ENCODE measurements at places on chromosomes 11 and 22.

DNA sequence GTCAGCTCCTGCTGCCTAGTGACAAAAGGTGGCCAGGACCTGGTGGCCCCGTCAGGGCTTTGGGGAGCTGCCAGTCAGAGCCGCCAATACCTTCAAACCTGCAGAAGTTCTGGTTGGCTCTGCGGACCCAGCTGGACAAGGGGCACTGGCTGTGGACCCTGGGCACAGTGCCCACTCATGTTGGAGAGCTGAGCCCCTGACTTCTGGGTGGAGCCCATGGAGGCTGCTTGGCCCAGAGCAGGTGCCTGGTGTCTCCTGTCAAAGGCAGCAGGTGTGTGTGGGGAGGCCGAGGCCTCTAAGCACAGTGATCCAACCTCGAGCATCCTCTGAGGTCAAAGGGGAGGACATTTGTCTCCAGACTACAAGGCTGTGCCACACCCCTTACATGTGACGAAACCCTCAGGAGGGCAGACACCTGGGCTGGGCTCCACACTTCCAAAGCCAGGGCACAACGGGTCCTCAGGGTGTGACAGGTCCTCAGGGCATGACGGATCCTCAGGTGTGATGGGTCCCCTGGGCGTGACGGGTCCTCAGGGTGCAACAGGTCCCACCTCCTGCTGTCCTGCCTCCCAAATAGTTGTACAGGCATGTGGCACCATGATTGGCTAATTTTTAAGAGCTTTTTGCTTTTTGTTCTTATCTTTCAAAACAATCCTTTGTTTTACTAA, 37.0 kb downstream of the MUC2 start:
- DNase-seq = no peak

DNA sequence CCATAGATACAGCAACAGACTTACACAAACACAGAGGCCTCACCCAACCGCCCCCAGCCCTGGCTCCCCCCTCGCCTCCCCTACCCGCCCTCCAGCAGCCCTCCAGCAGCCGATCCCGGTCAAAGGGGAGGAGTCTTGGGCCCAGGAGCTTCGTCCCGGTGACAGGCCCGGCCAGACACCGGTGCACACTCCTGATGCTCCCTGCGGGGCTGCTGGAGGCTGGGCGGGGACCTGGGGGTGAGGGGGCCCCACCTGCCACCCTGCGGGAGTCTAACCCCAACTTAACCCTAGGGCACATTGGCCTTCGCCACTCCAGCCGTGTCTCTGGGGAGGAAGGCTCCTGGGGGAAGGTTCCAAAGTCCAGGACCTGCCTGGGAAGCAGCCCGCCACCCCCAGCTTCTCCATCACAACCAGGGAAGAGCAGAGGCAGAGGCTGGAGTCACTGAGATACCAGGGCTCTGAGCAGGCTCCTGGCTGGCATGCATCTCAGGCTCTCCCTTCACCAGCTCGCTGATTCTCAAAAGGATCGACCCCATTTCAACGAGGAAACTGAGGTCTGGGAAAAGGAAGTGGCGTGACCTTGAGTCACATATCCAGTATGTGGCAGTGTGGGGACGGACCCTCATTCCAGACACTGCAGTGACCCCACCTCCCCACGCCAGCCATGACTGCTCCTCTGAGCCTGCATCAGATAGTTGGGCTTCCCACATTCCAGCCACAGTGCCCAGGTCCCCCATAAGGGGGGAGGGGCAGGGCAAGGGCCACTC, 14.4 kb downstream of the BCL9L start:
- no peak for DNase-seq

DNA sequence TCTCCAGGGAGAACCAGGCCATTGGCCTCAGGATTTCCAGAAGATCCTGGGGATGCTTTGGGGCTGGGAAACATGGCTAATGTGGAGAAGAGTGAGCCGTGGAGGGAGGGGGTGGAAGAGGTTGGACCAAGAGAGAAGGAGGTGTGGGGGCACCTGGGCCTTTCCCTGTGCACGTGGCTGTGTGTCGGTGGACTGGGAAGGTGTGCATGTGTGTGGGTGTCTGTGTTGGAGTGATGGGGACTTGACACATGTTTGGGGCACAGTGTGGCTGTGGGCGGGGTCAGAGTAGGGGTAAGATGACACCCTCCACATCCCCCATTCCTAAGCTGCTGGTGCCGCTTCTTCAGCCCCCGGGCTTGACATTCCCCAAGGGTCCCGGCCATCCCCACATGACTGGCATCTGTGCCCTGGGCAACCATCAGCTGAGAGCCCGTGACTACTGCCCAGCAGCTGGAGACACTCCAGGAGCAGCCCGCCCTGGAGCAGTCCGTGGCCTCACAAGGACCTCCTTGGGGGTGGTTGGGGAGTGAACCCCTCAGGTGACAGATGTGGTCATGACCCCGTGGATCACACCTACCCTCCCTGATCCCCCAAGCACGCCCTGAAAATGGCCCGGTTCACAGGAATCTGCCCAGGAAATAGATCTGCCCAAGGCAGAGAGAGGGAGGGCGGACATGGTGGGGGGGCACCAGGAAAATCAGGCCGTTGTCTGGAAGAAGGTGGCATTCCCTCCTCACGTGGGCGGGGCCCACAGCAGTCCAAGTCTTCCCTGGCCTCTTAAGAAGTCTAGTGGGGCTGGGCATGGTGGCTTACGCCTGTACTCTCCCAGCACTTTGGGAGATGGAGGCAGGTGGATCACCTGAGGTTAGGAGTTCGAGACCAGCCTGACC, 34.8 kb upstream of the SOX10 start:
- DNase-seq = no peak

DNA sequence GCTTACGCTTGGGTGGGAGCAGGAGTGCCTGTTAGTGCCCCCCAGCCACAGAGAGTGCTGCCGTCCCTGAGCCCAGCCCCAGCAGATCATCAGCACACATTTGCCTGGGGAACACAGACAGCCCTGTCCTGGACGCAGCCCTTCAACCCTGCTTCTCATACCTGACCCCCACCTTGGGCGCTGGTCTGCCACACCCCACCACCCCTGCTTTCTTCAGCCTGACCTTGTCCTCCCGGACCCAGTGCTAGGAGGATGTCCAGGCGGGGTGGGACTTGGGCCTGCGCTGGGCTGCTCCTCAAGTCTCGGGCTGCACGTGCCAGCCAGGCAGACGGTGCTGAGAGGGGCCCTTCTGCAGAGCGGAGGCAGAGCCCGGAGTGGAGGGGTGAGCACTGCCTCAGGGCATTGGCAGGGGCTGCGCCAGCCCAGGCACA, 119.2 kb downstream of the KCNQ1OT1 start:
- DNase-seq = no peak

GRCh38 chr11:23569134-23569533, 708.9 kb upstream of the CCDC179 start:
- DNase-seq = no peak

GRCh38 chr11:62614275-62614674, 1.2 kb downstream of the ROM1 start:
- no peak for DNase-seq

DNA sequence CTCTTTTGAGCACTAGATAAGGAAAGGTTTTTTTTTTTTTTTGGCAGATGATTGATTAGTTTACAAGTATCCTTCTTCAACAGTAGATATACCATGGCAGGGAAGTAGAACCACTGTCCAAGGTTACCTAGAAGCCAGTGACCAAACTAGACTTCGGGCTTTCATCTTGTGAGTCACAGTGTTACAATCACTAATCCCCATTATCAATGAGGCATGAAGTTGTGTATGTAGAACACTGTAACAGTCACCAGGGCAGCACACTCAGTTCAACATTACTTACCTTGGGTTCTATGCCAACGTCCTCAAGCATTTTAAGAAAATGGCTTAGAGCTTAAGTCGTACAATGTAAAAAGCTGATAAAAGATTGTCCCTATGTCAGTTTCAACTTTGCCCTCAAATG, 430.9 kb downstream of the ETS1 start:
- DNase-seq = no peak

GRCh38 chr11:131745405-131745804, 375.0 kb downstream of the NTM start:
- DNase-seq = no peak

- no peak for DNase-seq
These were observed 2.3 kb upstream of the FOLR1 start for GRCh38 chr11:72189455-72190250.

- no peak for DNase-seq
These were observed 87.5 kb downstream of the TMEM135 start for GRCh38 chr11:87125257-87125656.

- DNase-seq = no peak
These were observed 77.9 kb downstream of the SCN3B start for GRCh38 chr11:123576501-123576900.

DNA sequence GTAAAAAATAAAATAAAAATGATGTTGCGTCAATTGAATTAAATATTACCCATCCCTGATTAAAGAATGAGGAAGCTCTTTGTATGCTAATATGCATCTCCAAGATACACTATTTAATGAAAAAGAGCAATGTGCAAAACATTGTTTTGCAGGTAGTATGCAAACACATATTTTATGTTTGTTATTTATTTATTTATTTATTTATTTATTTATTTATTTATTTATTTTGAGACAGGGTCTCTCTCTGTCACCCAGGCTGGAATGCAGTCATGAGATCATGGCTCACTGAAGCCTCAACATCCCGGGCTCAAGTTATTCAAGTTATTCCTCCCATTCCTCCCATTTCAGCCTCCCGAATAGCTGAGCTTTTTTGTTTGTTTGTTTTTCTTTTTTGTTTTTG, 7.2 kb upstream of the CHST1 start:
- no peak for DNase-seq

GRCh38 chr11:75352588-75353206, 1.2 kb upstream of the ARRB1 start:
- no peak for DNase-seq

GRCh38 chr22:31650391-31650790, 11.6 kb downstream of the PISD start:
- no peak for DNase-seq

GRCh38 chr22:48734961-48735360, 1092.7 kb downstream of the BRD1 start:
- DNase-seq = no peak

DNA sequence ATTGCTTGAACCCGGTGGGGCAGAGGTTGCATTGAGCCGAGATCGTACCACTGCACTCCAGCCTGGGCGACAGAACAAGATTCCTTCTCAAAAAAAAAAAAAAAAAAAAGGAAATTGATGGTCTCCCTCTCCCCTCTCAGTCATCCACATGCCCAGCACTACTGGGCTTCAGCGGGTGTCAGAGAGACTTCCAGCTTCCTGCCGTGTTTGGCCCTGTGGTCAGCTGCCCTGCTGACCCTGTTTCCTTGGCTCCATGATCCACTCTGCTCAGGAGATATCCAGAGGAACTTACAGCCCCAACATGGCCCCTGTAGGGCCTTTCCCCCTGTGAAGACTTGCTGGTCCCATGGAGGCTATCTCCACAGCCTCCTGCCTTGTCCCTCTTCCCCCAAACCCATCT, 6.1 kb upstream of the PNPLA3 start:
- DNase-seq = no peak

DNA sequence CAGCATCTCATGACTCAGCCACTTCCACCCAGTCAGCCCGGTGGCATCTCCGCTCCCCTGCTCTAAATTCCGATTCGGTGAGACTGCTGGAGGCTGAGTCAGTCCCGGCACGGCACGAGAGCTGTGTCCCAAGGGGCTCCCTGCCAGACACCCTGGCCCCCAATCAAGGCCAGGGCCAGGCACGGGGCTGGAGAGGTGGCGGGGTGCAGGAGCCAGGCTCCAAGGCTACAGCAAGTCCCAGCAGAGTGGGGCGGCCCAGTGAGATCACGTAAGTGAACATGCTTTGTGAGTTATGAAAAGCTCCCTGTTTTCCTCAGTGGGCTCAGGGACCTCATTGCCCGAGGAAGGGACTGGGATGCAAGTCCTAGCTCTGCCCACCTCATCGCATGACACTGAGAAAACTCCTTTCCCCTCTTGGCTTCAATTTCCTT, 3.0 kb downstream of the C11orf68 start:
- DNase-seq = no peak
